ENCODE measurements at places on chromosomes 3 and 15.

- no peak for DNase-seq
These were observed 5.6 kb downstream of the SLC25A38 start for GRCh38 chr3:39388741-39389248.

DNA sequence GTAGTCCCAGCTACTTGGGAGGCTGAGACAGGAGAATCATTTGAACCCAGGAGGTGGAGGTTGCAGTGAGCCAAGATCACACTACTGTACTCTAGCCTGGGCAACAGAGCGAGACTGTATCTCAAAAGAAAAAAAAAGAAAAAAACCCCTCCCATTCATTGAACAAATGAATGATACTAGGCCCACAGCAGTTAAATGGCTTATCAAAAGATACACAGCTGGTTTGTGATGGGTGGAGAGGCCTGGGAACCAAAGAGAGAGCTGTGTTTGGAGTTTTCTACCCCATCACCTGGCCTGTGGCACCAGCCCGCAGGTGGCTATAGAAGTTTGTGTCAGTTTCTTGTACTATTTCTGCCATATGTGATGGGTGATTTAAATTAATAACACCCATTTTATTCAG lies 43.1 kb upstream of the LCTL start:
- DNase-seq, result no peak

GRCh38 chr15:59678620-59679019 lies 10.5 kb downstream of the BNIP2 start:
- DNase-seq, result no peak

DNA sequence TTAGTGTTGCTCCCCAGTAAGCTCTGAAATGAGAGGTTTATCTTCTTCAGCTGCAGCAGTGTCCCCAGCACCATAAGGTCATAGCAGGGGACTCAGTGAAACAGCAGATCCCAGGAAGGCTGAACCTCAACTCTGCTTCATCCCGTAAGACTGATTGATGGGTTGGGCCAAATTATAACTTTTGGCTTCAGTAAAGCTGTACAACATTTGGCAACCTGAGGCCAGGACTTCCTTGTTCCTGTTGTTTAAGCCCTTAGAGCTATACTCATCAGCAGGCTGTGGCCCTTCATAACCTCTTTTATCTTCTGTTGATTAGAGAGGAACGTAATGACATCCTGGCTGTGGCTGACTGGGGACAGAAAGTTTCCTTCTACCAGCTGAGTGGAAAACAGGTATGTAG lies 29.0 kb downstream of the IFT122 start:
- DNase-seq, result no peak

DNA sequence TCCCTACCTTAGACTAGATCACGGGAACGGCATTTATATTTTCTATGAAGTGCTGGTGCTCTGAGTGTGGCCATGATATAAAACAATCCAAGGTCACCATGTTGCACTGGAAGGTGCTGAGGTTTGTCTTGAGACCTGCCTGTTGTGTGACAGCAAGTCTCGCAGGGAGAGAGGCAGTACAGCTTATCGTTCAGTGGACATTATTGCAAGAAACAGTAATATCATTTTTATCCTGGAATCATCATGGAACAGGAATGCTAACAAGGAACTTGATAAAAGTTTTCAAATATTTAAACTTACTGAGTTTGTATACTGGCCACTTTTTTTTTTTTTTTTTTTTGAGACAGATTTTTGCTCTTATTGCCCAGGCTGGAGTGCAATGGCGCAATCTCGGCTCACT lies 40.0 kb upstream of the GCNT3 start:
- no peak for DNase-seq

DNA sequence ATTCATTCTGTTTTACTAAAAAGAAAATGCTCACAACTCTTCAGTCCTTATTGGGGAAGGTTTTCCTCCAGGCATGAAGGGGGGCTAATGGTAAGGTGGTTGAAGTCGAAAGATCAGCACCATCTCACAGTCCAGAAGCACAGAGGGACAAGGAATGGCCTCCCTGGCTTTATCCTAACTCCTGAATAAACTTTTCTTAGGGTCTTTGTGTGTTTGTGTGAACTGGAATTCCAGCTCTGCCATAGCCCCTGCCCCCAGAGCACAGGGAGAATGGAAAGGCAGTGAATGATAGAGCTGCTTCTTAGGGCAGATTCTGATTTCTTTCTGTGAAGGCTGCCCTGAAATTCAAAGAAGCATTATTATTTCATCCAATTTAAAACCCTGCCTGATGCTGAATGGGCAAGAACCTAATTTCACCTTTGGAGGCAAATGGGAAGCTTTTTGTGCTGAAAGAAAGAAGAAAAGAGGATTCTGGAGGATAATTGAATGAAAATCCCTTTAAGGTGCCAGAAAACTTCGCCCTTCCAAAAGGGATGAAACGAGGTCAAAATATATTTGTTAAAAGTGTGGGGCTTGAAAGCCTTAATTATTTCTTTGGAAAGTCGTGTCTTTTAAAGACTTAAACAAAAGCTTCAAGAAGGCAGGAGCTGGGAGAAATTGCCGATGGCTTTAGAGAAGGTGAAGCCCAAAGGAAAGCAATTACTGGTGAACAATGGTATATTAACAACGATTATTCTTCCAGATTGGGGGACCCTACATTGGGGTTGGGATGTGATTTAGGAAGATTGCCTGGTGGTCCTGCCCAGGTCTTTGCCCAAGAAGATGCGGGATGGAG lies 259.9 kb upstream of the RGMA start:
- no peak for DNase-seq

- no peak for DNase-seq
These were observed 12.7 kb upstream of the TMCO5A start for GRCh38 chr15:37921527-37922385.

DNA sequence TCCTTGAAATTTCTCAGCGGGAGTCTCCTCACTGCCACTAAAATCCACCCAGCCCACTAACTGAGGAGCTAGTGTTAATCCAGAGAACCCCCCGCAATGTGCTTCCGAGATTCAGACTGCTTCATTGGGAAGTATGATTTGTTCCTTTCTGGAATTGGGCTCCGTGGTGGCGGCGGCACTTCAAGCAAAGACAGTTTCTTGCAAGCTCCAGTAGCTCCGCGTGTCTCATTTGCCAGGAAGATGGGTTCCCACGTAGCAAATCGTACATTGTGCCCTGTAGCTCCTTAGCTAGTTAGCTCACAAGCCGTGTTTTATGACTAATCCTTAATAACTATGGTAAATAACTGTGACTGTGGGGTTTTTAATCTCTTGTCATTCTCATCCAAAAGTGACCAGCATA lies 45.4 kb downstream of the SLC6A1 start:
- no peak for DNase-seq

GRCh38 chr3:171678971-171679492 lies 131.3 kb downstream of the PLD1 start:
- no peak for DNase-seq

Measured in NCI-H1694 treated with DMSO at 0.1 percent for 48 hours (cell line).